ENCODE measurements at places on chromosomes 3 and 15.

GRCh38 chr3:135084405-135084804, 289.3 kb downstream of the EPHB1 start:
- no peak for DNase-seq

- no peak for DNase-seq
These were observed 1.8 kb upstream of the PIK3R4 start for GRCh38 chr3:130748467-130748861.

GRCh38 chr3:67854663-67855062, 200.3 kb upstream of the SUCLG2 start:
- no peak for DNase-seq

GRCh38 chr3:186315581-186316354, 46.3 kb downstream of the DGKG start:
- DNase-seq = no peak

DNA sequence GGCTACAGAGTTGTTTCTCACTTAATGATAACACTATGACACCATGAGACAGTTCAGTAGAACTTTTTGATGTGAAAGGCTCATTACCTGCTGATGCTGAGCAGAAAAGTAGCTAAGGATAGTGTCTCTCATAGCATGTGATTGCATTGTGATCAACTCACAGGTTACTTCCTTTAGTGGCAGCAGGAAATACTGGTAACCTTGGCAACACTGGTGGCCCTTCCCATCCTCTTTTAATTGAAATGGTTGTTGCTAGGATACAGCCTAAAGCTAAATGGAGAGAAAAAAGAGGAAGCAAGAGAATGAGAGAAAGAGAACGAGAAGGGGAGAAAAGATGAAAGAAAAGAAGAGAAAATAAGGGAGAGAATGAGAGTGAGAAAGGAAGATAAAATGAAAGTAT, 204.7 kb upstream of the GAP43 start:
- no peak for DNase-seq

DNA sequence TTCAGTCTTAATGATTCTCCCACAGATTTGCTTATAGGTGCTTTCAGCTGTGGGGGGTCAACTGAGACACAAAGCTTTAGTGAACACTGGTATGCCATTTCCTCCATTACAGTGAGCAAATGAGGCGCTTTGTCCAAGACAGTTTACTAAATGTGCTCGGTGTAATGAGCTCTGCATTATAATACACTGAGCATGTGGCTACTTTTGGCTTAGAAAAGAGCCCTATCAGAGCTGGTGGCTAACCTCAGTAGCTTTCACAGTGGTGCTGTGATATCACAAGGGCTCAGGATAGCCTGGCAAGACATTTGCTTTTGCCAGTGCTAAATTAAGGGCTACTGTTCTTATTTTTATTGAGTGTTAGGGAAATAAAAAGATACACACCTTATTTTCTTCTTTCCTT, 749.7 kb upstream of the ARPP21 start:
- no peak for DNase-seq

- no peak for DNase-seq
These were observed 204.6 kb downstream of the PLCL2 start for GRCh38 chr3:17089314-17089700.

DNA sequence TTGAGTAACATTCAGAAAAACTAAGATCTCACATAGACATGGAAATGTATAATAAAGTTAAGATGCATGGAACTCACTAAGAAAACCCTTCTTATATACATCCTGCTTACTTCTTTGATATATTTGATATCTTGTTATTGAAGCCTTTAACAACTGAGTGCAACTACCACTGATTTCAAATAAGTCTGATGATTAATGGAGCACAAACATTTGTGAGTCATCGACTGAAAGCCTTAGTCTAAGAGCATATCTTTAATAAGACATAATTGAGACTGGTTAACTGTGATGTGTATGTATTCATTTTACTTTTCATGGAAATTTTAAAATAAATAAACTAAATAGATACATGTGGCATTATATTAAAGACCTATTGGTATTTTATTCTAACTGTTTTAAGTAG, 740.5 kb downstream of the EPHA3 start:
- no peak for DNase-seq

DNA sequence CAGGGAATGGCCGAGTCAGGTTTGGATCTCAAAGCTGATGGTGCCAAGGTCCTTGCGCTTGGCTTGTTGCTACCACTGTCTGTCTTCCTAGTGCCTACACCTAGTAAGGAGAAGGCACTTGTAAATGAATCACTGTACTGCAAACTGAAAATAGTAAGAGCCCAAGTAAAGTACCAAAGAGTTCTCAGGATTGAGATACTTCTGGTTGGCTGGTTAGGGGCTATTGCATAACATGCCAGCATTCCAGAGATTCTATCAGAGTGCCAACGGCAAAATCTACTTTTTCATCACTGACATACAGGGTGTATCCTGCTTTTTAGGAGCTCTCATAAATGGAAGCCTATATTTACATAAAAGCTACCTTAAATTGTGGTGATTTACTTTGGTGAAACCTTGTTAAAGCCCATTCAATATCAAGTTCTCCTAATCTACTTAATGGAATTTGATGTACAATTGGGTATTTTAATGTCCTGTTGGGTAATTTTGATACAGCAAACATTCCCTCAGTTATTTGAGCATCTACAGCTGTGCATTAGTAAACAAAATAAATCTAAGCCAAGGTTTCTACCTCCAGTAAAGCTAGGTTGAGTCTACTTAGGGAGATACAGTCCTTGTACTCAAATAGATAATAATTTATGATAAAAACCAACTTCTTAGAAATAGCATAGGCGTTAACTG, 30.7 kb upstream of the CHD2 start:
- DNase-seq = no peak

DNA sequence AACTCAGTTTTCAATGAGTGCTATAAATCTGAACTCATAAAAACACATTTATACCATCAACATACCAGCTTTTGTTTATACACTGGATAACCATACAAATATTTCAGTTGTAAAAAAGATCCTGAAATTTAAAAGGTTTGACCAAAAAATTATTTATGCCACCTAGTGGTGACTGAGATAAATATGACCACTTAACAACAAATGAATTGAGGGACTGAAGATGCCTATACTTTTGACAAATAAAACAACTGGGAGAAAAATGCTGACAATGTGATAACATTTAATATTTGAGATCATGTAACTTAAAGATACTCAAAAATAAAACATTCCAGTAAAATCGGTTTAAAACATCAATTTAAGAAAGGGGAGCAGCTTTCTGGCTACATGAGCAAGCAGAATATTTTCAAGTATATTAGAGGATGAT, 30.4 kb downstream of the ATG3 start:
- DNase-seq = no peak

DNA sequence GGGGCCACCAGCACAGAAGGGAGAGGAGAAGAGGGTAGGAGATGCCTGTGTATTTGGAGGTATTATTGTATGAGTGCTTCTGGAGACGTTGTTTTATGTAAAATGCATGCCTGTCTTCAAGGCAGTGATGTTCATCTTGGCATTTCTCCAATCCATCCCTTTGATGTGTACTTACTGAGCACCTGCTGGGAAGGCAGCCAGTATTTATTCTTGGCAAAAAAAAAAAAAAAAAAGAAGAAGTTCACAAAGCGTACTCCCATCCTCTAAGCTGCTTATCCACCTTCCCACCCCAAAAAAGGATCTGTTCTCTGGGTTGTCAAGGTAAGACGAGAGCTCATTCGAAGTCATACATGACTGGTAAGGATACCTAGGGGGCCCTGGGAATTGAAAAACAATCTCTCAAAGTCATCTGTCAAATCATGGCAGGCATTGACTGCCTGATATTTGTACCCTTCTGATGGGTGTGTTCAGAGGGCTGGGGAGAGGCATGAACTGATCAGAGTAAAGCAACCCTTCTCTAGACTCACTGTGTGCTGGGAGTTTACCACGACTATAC, 30.0 kb upstream of the SLC6A1 start:
- no peak for DNase-seq

DNA sequence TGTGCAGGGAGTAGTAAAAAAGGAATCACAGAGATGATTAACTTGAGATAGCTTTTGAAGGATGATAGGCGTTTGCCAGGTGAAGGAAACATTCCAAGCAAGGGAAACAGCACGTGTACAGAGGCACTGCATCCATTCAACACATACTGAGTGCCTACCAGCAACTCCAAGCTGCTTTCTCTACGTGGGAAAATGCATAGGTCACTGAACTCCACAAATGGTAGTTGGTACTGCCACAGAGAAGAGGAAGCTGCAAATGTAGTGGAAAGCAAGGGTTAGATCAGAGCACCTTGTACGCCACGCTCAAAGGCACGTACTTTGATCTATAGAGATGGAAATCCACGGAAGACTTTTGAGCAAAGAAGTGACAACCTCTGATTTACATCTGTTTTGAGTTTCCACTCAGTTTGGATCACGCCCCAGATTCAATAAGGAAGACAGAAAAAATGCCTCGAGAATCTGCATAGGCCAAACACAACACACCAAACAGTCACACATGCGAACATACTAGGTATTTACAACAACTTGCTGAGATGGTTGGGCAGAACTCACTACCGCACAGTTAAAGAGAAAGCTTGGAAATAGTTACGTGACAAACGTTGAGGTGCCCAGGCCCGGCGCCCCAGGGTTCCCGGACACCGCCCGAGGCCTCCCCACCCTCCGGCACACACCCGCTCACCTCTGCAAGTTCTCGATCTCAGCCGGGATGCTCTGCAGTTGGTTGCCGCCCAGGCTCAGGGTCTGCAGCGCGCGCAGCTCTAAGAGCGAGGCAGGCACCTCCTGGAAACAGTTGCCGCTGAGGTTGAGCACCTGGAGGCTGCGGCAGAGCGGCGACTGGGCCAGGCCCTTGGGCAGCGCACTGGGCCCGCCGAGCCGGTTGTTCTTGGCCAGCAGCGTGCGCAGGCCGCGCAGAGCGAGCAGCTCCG, 826 bp downstream of the LRRC58 start:
- peak; percentile 48 for DNase-seq

- no peak for DNase-seq
These were observed 57.4 kb upstream of the ZBTB20 start for GRCh38 chr3:115204475-115204874.

DNA sequence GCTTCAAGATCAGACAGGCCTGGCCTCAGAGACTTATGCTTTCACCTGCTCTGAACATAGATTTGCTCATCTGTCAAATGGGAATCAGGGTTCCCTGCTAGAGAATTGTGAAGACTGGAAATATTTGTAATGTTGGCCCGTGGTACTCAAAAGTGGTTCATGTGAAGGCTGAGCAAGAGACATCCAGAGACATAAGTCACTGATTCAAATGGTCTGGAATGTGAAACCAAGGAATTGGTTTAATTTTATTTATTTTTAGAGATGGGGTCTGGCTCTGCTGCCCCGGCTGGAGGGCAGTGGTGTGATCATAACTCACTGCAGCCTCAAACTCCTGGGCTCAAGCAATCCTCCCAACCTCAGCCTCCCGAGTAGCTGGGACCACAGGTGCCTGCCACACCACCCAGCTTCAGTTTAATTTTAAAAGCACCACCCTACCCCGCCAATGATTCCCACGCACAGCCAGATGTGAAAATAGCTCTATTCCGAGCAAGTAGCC, 60.1 kb downstream of the DAPK2 start:
- no peak for DNase-seq

DNA sequence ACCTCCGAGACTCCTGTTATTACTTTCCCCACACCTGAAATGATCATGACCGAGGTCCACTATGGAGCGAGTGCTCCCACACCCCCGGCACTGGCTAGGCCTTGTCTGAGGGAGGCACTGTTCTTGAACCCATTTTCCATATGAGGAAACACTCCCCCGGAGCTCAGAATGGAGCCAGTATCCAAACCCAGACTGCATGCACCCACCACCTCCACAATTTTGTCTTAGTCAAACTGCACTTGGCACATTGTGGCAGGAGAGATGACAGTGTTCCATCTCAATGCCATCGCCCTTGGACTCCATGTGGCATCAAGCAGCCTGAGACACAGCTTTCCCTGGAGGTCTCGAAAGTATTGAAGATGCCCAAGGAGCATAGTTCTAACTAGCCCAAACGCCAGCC, 154.1 kb downstream of the NUP210 start:
- no peak for DNase-seq

DNA sequence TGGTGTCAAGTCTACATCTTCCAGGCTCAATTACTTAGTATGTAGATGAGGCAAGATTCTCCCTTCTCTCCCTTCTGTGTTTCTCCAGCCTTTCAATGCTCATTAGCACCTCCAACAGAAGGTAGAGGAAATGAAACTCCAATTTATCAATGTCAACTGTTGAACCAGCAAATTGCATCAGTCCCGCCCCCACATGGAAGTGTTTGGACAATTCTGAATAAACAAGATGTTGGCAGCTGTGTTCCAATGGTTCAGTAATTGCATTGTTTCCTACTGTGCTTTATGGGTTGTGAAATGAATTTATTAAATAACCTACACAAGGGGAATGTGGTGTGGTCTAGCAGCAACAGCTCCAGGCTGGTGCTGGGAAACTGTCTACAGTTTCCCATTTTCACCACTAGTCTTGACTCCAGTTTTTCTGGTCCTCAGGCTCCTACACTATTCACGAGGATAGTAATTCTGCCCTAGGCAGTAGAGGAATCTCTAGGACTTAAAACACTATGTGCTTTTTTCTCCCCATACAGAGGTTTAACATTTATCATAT, 91.9 kb downstream of the MB21D2 start:
- no peak for DNase-seq

DNA sequence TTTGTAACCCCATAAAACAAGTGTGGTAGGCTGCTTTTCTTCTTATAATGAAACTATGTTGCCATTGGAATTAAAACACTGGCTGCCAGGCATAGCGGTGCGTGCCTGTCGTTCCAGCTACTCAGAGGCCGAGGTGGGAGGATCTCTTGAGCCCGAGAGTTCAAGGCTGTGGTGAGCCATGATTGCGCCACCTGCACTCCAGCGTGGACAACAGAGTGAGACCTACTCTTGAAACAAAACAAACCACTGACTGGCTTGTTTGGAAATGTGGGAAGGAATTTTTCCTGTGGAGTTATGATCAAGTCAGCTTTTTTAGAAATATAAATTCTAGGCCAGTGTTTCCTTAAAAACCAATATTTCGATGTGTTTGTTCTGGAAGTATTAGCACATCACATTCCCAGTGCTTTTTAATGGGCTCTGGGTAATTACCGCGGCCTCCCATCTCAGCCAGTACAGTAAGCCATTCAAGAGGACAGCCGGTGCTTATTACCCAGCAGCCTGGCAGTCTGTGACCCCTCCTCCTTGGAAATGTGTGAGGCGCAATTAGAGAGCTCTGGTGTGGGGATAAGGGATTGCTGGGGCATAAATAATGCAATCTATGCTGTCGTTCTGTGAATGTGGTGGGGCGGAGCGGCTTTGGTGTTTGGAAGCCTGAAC, 58.3 kb upstream of the TRAK1 start:
- no peak for DNase-seq

DNA sequence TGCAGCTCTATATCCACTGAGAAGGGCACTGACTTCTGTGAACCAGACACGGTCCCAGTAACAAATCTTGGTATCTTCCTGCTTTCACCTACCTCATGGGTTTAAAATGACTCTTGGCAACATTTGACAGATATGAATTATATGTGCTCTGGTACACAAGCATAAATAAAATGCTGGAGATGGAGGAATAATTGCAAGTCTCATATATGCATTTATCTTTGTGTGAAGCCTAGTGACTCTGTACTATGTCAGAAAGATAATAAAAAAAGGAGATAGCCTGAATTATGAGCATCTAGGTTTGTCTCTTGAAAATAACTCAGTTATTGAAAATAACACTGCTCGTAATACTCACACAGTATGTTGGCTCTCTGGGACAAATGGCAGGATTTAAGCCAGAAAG, 167.1 kb upstream of the CRBN start:
- DNase-seq = no peak

- DNase-seq = no peak
These were observed 431.4 kb downstream of the PDCD6IP start for GRCh38 chr3:34229876-34230275.
